ENCODE measurements at places on chromosomes 2 and 18. TPM values are rescaled to one million over a fixed set of nuclear protein-coding genes. Genes with fewer than 3 reads are reported as not detected.

DNA sequence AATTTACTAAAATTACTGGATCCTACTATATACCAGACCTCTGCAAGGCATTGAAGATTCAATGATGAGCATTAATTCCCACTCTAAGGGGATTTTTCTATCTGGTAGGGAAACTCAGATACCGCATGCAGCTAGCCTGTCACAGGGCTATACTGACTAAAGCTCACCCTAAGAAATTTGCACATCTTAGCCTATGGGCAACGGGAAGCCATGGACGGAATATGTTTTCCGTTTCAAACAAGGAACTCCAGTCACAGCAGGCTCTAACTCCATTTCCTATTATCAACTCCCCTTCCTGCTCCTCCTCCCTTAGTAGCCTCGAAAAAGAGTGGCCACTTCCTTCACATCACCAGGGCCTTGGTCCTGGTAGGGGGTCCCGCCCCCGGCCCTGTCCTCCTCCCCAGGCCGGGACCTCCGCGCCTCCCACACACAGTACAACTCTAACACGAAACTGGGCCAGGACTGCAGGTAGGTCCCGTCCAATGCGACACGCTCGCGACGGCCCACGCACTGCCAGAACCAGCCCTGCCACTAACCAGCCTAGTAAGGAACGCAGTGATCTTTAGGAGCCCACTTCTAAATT lies 659 bp upstream of the COX5B start:
- DNase-seq = no peak

DNA sequence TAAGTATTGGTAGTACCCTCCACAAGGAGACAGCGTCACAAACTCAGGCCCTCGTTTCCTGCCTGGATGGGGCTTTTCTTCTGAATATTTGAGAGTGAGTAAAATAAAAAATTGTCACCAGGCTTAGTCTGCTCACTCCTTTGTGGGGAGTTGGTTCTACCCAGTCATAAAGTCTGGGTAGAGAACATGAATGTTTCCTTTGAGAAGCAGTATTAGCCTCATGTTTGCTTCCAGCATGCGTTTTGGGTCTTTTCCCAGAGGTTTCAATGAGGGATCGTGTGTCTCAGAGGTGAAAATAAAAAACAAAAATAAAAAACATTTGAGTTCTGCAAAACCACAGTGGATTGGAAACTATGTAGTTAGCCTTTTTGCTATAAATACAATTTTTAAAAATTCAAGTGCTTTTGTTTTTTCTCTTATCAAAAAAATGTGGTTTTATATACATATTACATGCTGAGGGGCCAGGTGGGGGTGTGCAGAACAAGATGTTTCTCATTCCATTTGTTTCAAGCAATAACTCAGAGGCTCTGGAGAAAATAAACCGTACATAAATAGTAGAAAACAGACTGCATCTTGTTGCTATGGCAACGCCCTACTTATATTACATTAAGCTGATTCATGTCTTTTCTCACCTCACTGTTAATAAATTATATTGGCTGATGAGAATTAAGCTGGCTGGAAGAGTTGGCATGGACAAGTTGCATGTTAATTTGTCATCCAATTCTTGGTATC lies 225.4 kb upstream of the FBXO11 start:
- DNase-seq = no peak

DNA sequence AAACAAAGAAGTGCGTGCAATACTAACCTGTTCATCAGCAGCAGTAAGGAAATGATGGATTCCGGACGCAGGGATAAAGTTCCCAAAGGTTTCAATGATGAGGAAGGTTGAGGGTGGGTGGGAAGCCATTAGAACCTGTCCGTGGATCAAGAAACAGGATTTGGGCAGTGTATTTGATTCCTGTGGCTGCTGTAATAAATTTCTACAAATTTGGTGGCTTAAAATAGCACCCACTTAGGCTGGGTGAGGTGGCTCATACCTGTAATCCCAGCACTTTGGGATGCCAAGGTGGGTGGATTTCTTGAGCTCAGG lies 5.1 kb upstream of the SDC1 start:
- no peak for DNase-seq

GRCh38 chr2:138032334-138032733 lies 68.1 kb downstream of the HNMT start:
- no peak for DNase-seq

GRCh38 chr2:8976442-8977259 lies 26.8 kb downstream of the MBOAT2 start:
- no peak for DNase-seq

DNA sequence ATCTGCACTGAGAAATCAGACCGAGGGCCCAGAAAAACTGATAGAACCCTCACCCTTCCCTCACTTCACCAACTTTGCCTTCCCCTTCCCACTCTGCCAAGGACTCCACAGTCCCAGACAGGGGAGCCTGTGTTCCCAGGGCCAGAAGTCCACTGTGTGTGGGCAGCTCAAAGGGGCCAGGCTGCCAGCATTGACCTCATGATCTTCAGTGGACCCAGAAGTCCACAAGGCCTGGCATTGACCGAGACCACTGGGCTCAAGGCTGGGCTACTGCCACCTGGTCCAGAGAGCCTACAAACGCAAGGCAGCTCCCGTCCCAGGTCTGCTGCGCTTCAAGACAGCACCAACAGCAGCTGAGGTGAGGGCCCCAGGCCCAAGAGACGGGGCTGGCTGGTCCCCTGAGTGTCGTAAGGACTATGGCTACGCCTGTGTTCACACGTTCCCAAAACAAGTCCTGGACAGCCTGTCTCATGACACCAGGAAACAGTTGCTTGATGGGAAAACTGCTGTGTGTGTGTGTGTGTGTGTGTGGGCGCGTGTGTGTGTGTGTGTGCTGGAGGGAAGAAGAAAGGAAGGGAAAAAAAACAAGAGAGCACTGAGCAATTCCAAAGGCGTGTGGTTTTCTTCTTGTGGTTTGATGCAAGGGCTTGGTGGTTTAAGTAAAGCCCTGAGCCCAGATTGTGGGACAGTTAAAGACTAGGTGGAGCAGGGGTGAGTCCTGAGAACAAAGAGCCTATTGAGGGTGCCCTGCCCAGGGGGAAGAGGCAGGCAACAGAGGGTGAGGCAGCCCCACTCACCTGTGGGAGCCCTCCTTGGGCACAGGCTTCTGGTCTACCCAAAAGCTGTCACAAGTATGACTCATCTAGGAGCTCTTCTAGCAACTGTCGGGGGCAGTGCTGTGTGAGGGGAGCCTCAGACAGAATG lies 46.6 kb upstream of the ZBTB7C start:
- no peak for DNase-seq

DNA sequence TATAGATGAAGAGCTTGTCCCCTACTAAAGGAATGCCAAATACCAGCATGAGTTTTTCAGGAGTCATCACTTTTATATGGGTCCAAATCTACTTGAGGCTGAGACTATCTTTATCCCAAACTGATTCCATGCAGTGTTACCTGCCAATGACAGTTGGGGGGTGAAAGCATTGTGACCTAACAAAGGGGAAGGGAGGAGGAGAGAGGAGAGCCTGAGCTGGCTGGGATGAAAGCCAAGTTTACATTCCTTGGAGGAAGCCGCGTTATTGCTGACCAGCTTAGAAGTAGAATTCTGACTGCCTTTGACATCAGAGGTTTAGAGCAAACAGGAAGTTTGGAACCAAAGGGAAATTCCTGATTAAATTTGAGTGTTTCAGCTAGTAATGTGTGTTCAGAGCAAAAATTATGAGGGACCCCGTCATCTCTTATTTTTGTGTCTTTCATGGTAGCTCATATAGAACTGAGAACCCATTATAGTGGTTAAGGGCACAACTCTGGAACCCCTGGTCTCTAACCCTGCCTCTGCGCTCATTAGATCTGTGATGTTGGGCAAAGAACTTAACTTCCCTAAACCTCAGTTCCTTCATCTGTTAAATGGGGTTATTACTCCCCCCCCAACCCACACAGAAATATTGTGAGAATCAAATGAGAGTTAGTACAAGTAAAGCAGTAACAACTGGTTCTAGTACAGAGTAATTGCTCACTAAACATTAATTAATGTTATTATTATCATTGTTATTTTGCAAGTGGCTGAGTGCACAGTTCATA lies 199.3 kb upstream of the EPAS1 start:
- peak; percentile 59 for DNase-seq

GRCh38 chr2:156908825-156909224 lies 348.7 kb upstream of the GALNT5 start:
- no peak for DNase-seq

DNA sequence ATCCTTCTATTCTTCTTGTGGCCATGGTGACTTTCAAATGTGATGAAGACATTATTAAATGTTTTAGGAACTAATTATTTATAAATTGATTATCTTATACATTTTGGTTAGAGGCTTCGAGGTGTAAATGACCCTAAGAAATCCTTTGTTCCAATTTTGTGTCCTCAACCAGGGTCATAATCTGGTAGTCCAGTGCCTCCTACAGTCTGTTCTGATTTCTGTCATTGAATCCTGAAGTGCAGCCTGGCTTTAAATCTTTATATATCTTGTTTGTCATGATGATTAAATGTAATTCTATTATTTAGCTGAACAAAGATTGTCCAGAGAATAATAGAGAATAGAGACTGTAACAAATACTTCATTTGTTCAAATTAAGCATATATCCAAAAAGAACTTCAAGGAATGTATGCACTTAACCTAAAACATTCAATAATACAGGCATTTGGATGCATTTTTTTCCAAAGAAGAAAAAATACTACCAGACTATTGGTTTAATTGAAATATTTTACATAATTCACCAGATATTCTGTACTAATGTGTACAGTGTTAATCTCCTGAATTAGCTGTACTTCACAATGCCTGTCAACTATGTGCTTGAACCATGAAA lies 89.8 kb downstream of the PRPF40A start:
- DNase-seq = no peak

GRCh38 chr2:31654241-31654640 lies 73.5 kb upstream of the SRD5A2 start:
- no peak for DNase-seq

DNA sequence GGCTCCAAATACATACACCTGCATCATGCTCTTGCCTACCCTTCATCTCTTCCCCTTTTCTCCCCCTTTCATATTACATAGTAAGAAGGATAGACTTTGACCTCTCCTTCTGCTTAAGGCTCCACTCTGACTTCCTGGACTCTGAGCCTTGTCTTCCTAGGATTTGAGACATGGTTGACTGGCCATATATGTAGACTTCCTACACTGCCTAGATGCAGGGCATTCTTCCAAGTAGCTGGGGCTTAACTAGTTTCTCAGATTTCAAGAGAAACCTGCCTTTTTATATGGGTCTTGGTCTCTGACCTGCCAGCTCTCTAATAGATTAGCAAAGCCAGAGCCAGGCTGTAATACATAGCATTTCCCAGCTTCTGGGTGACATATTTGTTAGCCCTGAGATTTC lies 35.4 kb upstream of the CYP26B1 start:
- no peak for DNase-seq

- no peak for DNase-seq
Observed at GRCh38 chr2:14558335-14558919, 74.1 kb upstream of the LRATD1 start.

GRCh38 chr2:140349695-140350094 lies 1569.5 kb upstream of the NXPH2 start:
- DNase-seq = no peak

- DNase-seq = no peak
Observed at GRCh38 chr18:13222856-13223281, 4.3 kb downstream of the LDLRAD4 start.

DNA sequence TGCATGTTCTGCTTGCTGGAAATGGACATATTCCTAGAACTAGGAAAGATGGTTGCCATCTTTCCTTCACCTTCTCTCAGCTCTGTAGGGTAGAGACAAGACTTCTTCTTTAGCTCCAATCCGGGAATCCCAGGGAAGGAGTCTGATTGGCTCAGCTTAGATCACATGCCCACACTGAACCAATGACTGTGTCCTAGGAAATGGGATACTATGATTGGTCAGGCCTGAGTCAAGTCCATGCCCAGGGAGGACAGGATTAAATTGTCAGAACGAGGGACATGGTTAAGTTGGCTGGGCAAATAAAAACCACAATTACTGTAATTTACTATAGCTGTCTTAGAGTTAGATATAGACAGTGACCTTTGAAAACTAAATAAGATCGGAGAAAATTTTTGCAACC lies 31.4 kb downstream of the SEMA4F start:
- DNase-seq = no peak

GRCh38 chr18:58247363-58247834 lies 203.4 kb downstream of the NEDD4L start:
- DNase-seq = no peak

DNA sequence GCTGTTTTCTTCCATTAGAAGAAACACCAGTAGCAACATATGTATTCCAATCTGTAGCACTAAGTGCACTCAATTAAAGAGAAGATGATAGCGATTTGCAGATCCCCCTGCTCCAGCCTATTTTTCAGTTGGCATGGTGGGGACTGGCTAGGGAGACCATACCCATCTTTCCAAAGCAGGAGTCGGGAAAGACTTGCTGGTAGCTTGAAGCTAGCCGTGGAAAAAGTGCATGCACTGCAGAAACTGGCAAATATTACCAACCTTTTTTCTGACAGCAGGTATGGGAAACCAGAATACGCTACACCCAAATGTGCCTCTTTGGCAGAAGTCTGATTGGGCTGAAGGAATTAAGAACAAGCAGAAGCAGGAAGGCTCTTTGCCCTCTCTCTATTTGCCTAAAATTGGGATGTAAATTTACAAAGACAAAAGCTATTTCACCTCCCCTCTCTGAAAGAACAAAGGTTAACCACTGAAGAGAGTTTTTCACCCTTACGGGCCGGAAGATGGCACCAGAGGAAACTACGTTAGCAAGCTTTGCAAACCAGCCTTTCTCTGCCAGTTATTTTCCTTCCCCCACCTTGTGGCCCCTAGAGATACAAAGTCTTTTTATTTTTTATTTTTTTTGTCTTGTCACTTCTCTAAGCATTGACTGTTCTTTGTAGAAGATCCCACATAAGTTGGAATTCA lies 273.1 kb downstream of the DLGAP1 start:
- no peak for DNase-seq

GRCh38 chr2:42598656-42599055 lies 30.2 kb downstream of the MTA3 start:
- no peak for DNase-seq

GRCh38 chr18:3525870-3526420 lies 76.0 kb downstream of the TGIF1 start:
- DNase-seq = no peak

PHOSPHO2 gene
- total RNA-seq = 8.9 TPM

PAX8 gene
- total RNA-seq = 23.9 TPM

LRRC30 gene
- not detected for total RNA-seq

OSBPL6 gene
- total RNA-seq = 3.3 TPM

IL1R1 gene
- total RNA-seq = 94.5 TPM

SLC5A7 gene
- 0.28 TPM for total RNA-seq

PCGF1 gene
- 10.9 TPM for total RNA-seq

LONRF2 gene
- 73.0 TPM for total RNA-seq
